CD4-positive, CD25-positive, alpha-beta regulatory T cell (primary cell): ENCODE measurements at places on chromosomes 5 and 9.

DNA sequence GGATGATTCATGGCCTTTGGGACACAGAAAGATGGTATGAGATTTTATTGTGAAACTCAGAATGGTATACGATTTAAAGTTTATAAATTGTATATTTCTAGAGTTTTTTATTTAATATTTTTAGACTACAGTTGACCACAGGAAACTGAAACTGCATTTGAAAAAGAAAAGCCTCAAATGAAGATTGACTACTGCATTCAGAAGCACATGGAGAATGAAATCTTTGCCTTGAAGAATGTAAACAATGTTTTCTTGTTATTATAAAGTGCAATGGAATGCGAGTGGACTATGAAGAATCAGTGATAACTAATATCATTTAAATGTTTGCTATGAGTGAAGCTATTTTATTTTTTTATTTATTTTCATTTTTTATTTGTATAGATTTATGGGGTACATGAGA is 169.1 kb upstream of the CDH18 start:
- no peak for DNase-seq

- no peak for DNase-seq
Observed at GRCh38 chr9:118104363-118104762, 400.2 kb downstream of the TLR4 start.

DNA sequence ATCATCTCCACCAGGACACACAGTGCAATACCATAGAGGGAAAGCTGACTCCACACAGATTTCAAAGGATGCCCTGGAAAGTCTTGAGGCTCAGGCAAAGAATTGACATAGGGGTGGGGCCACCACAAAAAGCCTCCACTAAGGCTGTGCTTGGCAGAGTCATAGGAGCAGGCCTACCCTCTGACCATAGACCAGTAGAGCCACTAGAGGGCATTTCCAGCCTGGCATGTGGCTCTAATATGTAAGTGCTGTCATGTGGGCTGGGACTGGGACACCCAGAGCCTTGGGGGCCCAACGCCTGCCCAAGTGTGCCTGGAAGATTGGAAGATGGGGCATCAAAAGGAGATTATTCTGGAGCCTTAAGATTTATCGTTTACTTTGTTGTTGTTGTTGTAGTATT is 726.0 kb downstream of the DNAH5 start:
- DNase-seq, result no peak

GRCh38 chr5:143922718-143923117 is 110.8 kb downstream of the HMHB1 start:
- no peak for DNase-seq

DNA sequence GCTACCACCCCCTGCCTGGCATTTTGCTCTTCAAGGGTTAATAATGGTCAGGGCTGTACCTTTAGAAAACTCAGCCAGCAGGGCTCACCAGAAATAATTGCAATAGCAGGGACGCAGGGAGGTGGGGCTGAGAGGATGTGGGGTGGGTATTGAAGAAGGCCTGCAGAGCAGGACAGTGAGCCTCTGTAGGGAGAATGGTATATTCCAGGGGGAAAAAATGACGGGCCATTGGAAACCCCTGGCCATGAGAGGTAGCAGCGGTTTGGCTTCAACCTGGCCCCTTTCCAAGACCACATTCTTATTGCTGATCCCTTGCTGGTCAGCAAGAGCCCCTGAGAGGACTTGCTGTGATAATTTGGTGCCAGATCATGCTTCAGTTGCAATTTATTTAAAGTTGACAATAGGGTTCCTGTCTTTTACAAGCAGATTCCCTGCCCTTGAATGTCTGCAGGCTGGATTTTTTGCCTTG is 36.7 kb upstream of the CTNNA1 start:
- DNase-seq, result no peak

GRCh38 chr5:41482173-41482572 is 28.2 kb downstream of the PLCXD3 start:
- DNase-seq, result no peak

DNA sequence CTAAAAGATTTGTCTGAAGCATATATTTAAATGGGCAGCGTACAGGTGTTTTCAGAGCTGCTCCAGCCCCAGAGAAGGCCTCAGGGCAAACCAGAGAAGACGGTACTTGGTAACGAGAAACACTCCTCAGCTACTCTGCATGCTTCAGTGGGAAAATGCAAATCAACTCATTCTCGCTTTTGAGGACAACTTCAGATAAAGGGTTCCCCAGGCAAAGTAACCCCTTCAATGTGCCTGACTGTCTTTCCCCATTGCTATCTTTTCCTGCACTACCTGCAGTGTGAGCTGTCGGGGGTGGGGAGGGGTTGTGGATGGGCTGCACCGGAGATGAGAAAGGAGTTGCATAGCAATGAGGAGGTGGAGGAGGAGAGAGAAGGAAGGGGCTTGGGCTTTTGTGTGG is 339.7 kb upstream of the CLINT1 start:
- no peak for DNase-seq

DNA sequence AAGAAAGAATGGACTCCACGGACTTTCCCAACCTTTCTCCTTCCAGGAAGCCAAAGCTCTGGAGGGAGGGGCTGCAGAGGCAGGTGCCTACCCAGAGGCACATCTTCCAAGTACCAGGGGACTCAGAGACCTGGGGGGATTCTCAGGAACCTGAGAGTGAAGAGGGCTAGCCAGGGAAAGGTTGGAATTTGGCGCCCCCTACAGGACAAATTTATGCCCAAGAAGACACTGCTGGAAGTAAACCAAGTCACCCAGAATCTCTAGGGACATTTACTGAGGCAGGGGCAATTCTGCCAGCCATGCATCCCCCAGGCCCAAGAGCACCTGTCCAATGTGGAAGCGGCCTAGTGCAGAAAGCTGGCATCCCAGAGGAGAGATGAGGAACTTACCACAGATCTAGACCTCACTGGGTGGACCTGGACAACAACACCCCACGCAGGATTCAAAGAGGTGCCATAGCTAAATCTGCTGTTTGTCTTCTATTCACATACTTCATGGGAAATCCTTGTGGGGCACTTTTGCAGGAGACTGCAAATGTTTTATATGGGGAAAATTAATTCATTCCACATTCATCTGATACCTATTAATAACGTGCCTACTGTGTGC is 25.9 kb upstream of the IDNK start:
- DNase-seq, result peak; percentile 16

- DNase-seq, result peak; percentile 64
Observed at GRCh38 chr9:130128251-130128650, 44.0 kb upstream of the NCS1 start.

DNA sequence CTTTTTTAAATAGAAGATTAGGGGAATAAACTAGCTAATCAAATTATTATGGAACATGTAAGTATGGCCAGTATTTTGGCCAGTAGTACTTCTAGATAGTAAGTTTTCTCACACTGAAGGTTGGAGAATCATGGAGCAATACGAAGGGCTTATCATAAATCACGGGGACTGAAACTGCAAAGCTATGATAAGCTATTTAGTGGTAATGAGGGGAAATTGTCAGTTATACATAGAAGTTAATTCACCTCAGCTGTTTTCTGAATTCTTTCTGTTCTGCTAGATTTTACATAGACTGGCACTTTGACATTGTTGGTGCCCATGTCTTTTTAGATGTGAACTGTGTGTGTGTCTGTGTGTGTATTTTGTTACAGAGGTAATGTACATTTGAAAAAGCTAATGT is 34.5 kb upstream of the FAM151B start:
- DNase-seq, result no peak

DNA sequence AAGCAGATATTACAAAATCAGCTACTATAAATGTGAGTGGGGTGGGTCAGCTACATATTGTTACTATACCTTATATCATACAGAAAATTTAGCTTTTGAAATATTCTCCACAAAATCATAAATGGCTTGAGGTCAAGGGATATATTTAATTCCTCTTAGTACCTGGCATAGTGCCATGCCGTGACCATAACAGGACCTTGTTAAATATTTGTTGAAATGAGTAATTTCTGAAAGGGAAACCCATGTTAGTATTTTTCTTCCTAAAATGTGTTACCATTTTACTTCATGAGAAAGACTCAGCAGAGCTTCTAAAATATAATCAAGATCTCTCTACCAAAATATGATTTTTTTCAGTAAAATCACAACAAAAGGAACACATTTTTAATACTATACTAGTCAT is 14.8 kb downstream of the ATP10B start:
- no peak for DNase-seq

DNA sequence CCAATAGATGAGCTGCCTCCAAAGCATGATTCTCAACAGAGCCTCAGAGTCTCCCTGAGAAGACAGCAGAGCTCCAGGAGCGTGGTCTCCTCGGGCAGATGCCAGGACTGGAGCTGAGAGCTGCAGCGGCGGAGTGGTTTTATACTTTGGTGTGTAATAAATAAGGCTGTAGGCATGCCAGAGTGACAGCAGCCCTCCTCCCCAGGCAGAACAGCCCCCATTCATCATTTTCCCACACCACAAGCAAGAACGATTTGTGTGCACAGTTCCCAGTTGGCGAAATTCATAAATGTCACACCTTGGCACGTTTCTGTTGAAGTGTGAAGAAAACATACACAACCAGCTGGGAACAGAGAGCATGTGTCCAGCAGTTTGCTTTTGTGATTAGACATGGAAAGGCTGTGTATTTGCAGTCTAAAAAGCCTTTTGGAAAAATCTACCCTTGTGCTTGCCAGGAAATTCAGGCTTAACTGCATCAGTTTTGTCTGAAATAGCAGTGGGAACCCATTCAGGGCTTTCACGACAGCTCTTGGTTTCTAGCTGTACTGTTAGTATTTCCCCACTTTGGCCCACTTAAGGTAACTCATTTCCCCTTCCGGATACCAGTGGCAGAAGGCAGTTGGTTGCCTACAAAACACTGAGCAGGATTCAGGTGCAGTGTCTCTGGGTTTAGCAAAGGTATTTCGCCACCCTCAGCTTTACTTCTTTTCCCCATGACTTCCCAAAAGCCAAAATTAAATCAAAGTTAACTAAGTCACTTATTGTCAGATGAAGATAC is at the start of gene C1QTNF3:
C1QTNF3 (minus strand) TSS at position 115 of the 778 bp plus-strand sequence; CDS start at position 27, 88 bp downstream.
- no peak for DNase-seq

GRCh38 chr5:134638760-134639201 is 6.2 kb upstream of the SAR1B start:
- DNase-seq, result no peak

GRCh38 chr5:3000631-3001030 is 249.2 kb upstream of the IRX2 start:
- DNase-seq, result no peak

- DNase-seq, result no peak
Observed at GRCh38 chr5:14741801-14742440, 77.4 kb downstream of the OTULIN start.

GRCh38 chr5:72245951-72246532 is 74.0 kb downstream of the MRPS27 start:
- no peak for DNase-seq

- DNase-seq, result peak; percentile 11
Observed at GRCh38 chr9:83937861-83938455, 16.7 kb upstream of the KIF27 start.

- no peak for DNase-seq
Observed at GRCh38 chr5:59571067-59571466, 322.5 kb downstream of the PDE4D start.
